ENCODE measurements at places on chromosomes 12 and 14. TPM values are rescaled to one million over a fixed set of nuclear protein-coding genes. Genes with fewer than 3 reads are reported as not detected.

DNA sequence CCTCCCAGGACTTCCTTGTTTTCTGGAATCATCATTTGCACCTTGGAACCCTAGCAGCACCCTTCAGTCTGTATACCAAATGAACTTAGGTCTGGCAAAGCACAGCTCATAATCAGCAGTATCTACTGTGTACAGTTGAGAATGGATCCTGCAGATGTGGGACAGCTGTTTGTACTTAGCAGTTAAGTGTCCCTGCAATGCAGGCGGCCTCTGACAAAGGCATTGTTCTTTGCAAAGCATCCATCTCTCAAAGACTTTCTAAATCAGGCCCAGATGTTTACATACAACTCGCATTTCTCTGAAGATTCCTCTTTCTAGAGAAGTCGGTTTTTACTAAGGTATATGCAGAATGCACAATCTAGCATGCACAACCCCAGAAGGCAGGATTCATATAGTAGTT lies 170.5 kb upstream of the RBM19 start:
- no peak for DNase-seq

DNA sequence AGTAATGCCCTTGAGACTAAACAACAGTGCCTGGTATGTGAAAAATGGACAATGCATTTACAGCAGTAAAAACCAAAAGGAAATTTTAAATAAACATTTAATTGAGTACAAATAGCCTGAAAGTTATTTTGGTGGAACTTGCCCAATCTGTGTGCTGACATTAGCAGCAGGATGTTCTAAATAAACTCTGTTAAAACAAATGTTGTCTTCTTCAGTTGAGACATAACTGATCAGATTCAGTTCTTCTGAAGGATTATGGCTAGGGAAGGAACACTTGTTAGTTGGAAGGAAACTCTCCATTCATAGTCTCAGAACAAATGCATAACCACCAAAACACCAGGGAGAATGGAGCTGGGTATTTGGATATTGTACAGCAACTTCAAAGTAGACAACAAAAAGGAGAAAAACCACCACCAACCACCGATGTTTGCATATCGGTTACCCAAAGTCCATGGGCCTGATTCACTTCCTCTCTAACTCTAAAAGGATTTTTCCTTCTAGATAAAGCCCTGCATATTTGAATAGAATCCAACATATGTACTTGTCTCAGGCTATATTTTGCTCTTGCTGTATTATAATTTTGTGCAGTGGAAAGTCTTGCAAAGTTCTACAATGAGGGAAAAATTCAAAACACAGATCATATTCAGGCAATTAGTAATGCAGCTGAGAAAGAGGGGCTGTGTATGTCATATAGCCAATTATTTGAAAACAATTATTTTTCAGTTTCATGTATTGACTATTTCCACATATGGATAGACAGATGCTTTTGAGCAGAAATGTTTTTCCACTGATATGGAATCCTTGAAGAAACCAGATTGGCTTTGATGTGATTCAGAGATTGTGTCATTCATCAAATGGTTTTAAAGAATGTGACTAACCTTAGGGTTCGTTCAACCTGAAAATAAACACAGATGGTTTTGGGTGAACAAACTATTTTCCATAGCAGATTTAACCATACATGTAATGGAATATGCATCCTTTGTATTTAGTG lies 152.2 kb upstream of the BMP4 start:
- no peak for DNase-seq

DNA sequence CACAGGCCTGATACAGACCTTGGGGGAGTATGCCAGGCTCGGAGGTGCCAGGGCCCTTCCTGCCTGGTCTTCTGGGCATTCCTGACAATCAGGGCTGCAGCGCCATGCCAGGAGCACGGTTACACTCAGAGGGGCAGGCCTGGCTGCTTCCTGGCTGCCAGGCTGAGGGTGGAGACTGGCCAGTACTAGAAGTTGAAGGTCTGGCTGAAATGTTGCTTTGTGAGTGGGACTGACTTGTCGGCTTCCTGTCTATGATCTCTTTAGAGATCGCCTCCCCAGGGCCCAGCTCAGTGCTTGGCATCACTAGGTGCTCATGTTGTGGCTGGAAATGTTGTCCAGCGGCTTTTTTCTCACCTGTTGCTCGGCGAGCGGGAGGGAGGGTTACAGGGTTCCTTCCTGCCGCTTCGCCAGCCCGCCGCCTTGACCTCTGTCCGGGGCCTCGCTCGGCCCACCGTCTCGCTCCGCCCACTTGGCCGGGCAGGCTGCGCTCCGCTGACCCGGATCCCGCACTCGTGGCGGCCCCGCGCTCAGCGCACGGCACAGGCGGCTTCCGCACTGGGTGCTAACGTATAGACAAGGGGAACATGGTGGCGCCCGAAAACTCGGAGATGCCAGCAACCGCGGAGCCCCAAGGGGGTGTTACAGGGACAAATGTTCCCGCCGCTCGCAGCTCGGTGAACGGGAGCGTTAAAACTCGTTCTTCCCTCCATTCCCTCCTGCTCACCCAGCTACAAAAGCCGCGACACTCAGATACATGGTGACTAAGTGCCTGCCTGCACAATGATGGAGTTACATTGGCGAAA lies 32.6 kb downstream of the PAPLN start:
- DNase-seq = no peak

GRCh38 chr12:93287149-93287548 lies 90.6 kb upstream of the NUDT4 start:
- DNase-seq = no peak

DNA sequence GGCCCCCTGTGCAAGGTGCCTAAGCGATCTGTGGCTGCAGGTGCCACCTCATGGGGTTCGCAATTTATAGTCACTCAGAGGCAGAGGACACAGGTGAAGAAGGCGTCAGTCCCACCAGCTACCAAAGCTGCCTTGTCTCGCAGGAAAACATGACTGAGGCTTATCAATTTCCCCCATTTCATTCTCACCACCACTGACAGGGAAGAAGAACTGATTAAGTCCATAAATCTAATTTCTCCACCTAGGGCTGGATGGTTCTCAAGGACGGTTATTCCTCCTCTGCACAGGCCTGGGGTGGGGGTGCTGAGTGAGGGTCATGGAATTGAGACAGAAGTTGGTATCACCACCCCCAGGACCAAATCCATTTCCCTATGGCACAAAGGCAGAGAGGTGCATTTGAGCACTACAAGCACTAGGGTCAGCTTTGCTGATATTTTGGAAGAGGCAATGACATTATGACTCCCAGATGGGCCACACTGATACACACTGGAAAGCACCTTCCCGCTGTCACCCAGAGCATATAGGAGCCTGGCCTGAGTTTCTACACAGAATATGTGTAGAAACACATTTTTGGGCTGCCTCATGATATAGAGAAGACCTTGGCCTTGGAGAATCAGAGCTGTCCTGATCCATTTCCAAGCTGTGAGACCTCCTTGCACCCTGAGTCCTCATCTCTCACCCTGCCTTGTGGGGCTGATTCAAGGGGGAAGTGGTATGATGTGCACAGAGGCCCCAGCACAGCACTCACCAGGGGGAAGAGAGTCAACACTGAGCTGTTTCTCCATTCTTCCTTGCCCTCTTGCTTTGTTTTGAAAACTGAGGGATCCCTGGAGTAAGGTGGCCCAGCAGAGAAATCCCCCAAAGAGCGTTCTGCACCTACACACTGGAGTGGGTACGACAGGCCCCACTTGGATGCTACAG lies 59.4 kb downstream of the PITPNM2 start:
- no peak for DNase-seq

Gene AKAP5
- 7.2 TPM for polyA plus RNA-seq

- no peak for DNase-seq
These were observed 102.4 kb upstream of the METAP2 start for GRCh38 chr12:95371571-95371970.

DNA sequence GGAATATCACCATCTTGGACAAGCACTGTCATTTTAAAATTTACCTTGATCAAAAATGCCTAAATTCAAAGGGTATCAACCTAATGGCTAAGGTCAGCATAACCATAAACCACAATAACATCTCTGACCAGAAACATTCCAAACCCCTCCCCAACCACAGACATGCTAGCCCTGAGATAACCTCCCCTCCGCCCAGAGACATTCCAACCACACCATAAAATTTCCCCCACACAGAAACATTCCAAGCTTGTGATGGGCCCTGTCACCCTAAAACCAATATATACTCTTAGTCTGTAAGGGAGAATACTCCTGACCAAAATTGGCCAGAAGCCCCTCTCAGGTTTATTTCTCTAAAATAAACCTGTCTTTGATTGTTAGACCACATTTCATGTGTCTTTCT lies 17.7 kb downstream of the EPYC start:
- DNase-seq = no peak

Gene TMEM30B
- 13.9 TPM for polyA plus RNA-seq

GRCh38 chr12:16189849-16190248 lies 87.6 kb downstream of the SLC15A5 start:
- DNase-seq = no peak

DNA sequence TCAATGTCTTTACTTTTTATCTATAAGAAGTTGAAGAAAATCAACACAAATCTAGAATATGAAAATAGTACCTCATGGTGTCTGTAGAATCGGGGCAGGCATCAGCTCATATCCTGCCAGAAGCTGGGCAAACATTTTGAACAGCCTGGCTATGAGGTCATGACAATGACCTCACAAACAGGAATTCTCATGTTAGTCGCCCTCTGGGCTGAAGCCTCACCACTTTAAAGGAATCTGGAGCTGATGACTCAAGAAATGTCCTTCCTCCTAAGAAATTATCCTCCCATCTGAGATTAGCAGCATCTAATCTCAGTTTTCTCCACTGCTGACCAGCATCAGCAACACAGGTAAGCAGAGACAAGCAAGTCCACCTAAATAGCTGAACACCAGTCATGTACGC lies 27.1 kb downstream of the CLIP1 start:
- DNase-seq = no peak

DNA sequence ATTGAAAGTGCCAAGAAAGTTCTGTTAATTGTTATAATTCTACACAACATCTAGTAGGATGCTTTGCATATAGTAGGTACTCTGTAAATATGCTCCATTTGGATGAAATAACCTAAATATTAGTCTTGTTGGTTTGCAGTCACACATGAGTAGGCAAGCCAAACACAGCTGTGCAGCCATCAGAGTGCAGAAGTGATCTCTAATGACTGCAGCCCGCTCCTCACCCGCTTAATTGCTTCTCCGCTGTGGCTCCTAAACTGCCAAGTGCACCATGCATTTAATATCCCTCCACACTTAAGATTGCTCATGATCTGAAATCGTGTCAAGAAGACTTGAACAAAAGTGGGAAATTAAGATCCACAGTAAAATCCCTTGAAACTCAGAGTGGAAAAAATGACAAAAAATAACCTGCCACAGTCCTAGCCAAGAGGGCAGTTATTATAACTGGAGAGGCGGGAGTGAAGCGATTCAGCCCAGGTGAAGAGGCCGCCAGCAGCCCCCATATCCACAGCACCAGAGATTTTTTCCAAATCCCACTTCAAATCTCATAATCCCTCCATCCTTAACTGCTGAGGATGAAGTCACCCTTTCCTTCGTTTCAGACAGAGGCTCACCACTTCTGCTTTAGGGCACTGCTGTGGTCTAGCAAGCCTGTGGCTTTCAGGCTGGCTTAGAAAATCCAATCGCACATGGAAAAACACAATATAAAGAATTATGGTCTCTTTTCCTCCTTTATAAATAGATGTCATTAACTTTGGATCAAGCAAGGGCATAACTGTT lies 69.5 kb downstream of the TMEM30B start:
- no peak for DNase-seq

Gene PTPN21
- polyA plus RNA-seq = 38.6 TPM

GRCh38 chr14:63752449-63753169 lies 24.7 kb upstream of the SGPP1 start:
- no peak for DNase-seq

- DNase-seq = no peak
These were observed 25.0 kb downstream of the OTUB2 start for GRCh38 chr14:94051115-94051514.
